ENCODE measurements at places on chromosomes 3 and 15.

- no peak for DNase-seq
Measured at GRCh38 chr3:191424881-191425280, 36.1 kb upstream of the PYDC2 start.

DNA sequence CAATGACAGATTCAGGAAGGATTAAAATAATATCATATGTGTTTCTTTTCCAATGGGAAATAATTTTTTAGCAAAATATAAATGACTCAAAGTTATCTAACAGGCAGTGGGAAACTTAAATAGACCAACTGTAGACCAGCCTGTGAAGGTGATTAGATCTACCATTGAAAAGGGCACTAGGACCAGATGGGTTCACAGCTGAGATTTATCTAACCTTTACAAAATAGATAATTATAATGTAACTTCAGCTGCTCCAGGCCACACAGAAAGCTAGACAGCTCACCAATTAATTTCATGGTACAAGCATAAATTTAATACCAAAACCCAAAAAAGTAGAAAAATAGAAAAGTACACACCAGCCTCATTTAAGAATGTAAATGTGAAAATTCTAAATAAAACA lies 240.4 kb upstream of the MRPL3 start:
- no peak for DNase-seq

DNA sequence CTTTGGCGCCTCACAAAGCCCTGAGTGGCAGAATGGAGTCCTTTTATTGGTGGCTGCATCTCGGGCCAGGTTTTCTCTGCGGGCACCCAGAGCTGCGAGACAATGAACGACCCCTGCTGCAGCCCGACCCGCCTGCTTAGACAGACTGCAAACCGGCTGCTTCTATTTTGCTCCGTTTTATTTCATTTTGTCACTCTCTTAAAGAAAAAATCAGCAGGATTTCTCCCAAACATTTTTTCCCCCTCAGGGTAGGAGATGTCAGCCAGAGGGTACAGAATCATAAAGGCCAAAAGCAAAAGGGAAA lies 64.8 kb downstream of the OXNAD1 start:
- DNase-seq, result no peak

DNA sequence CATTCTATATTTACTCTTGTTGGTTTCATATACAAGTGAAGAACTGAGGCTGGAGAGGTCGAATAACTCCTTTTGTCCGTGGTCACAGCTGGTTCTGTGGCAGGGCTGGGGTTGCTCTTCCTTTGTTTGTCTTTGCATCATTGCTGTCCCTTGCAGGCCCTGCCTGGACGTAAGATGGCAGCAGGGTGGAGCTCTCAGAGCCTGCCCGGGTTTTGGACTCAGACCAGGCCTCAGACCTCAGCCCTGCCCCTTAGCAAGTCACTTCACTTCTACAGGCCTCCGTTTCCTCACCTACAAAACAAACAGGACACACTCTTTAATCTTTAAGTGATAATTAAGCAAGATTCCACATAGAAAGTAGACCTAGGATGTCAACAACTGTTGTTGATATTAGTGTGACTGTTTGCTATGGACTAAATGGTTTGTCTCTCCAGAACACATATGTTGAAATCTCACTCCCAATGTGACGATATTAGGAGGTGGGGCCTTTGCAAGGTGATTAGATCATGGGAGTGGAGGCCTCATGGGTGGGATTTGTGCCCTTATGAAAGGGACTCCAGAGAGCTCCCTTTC lies 65.6 kb upstream of the PLXNA1 start:
- DNase-seq, result no peak

DNA sequence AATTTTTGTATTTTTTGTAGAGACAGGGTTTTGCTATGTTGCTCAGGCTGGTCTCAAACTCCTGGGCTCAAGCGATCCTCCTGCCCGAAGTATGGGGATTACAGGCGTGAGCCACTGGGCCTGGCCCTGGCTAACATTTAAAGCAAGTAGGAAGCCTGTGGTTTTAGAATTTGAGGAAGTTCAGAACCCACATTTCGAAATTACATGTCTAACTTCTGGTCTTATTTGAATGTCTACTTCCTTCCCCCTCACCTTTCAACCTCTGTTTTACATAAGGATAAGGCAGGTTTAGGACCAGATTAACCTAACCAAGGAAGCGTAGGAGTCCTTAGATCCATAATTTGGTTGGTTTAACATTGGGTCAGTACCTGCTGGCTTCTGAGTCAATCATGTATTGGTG lies 120.5 kb upstream of the PROK2 start:
- DNase-seq, result no peak

DNA sequence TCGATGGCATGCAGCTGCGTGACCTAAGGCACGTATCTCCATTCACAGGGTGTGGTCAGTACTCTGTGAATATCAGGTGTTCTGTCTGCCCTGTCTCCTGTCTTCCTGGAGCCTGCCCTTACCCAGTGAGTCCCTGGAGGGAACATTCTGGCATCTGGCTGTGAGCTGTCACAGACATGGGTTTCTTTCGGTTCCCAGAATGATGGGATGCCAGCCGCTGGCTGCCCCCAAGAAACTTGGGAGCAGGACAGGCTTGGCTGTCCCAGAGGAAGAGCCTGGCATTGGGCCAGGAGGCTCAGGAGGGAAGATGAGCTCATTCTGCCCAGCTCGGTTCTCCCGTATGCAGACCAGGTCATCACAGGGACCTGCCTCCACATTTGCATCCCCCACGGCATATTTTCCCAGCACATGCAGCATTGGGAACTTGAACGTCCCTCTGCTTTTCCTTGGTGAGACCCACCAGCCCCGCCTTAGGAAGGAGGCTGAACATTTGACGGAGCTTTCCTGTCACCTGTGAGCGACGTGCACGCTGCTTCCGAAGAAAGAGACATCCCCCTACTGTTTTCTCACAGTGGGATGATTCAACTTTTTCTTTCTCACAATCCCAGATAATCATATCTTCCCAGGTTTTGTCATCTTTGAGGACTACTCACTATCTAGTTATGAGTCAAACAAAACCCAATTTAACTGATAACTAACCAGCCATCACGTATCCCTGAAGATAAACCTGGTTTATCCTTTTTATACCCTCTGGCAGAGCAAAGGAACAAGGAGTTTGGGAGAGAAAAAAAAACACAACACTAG lies 22.0 kb upstream of the PGPEP1L start:
- no peak for DNase-seq

DNA sequence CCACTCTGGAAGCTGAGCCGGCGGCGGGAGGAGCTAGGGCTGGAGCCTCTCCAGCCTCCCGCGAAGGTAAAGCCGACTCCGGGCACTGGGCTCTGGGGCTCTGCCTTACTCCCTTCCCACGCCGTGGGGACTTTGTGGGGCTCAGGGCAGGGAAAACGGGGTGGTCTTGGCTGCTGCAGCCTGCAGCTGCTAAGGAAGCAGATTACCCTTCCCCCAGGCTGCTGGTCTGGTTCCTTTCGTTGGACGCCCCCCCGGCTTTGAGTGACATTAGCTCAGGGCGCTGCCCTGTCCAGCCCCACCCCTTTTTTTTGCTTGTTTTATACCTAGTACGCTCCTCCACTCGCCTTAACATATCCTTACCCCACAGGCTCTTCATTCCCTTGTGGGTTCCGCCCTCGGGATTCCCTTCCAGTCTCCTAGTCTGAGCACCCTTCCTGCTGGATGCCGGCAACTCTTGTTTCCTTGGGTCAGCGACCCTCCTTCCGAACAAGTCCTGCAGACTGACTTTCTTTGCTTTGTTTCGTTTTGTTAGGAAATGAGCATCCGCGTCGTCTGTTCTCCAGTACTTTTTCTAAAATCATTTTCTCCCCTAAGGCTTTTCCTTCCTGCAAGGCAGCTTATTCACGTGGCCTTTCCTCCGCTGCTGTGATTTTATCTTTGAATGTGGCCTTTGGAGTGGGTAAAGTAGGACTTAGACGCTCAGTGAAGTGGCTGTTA lies 551 bp downstream of the DNAJC13 start:
- DNase-seq, result no peak

GRCh38 chr3:123832692-123833397 lies 51.3 kb downstream of the MYLK start:
- DNase-seq, result no peak

- no peak for DNase-seq
Measured at GRCh38 chr15:92565351-92566125, 90.0 kb downstream of the FAM174B start.

GRCh38 chr3:53775834-53776251 lies 70.4 kb downstream of the CHDH start:
- DNase-seq, result no peak

- no peak for DNase-seq
Measured at GRCh38 chr15:80588801-80589200, 106.3 kb upstream of the ABHD17C start.

DNA sequence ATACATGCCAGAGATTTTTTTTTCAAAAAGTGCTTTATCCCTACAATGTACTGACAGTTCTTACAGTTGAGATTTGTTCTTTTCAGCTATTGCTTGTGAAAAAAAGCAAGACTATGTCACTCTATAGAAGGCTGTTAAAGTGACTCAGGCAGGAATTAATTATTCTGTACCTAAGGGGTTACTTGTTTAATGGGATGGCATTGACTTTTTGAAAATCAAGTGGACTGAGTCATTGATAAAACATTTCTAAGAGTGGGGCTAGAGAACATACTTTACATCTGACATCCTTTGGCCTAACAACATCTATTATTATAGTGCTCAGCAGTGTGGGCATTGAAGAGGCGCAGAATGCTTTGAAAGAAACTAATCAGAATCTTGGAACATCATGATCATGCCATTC lies 34.3 kb downstream of the INTS14 start:
- no peak for DNase-seq
